ENCODE measurements at places on chromosomes 3 and 15.
A peak's percentile ranks its signal among the peaks of the same experiment; 100 is the strongest.

- no peak for DNase-seq
These were observed 70.1 kb upstream of the CCK start for GRCh38 chr3:42336103-42336502.

DNA sequence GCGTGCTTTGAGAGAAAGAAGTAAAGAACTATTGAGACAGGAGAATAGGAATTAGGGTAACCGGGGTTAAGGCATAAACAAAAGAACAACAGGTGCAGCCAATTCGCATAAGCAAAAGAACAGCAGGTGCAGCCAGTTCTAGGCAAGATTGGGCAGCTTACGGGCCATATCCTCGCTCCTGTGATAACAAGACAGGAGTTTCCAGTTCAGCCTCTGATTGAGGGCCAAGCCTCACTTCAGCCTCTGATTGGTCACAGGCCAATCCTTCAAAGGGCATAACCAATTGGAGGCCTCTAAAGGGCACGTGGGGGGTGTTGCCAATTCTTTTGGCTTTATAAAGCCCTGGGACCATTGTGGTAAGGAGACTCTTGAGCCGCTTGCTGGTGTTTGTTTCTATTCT, 143.5 kb downstream of the GADL1 start:
- DNase-seq = no peak

GRCh38 chr3:36399933-36400332, 19.6 kb downstream of the STAC start:
- no peak for DNase-seq

DNA sequence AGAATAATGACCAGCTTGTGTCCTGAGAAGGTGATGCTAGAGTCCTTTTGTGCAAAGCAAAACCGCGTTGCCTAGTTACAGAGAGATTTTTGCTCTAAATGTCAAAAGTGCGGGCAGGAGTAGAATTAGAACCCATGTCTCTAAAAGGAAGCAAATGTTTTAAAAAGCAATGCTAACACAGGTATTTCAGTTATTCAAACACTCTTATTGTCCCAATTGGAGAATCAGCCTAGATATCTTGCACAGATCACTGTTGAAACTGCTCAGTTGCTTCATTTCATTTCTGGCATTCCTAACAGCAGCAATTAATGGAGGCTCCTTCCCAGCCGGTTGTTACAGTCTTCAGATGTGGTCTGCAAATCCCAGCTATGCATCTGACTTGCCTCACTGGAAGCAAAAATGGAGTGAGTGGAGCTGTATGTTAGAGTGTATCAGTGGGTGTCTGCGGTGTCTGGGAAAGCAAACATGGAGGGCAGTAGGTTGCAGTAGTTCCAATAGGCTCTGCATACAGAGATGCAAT, 55.6 kb upstream of the SEMA6D start:
- no peak for DNase-seq

DNA sequence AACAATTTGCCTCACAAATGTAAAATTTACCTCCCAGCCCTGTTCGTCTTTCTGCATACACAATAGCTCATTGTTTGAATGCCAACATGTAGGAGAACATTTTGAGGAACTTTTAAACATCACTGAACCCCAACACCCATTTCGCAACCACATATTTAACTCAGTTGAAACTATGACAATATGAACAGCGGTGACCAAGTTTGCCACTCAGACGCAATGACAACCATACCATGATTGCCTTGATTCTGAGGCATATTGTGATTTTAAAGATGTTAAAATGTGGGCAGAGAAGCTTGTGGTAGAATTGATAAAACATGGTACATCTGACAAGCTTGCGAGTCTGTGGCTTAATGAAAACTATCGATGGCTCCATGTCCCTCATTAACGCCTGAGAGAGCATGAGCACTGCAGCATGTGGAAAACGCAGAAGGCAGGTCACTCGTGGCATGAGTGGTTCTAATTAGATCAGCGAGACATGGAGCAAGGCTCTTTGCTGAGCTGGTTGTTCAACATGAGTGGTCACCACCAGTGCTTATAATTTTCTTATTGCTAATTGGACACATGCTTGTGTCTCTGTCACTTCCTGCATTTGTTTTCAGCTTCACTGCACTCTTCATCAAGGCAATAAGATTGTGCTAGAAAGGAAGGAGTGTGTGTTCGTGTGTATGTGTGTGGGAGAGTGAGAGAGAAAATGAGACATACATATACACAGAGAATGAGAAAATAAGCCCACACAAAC, 116.8 kb downstream of the CHST2 start:
- no peak for DNase-seq

DNA sequence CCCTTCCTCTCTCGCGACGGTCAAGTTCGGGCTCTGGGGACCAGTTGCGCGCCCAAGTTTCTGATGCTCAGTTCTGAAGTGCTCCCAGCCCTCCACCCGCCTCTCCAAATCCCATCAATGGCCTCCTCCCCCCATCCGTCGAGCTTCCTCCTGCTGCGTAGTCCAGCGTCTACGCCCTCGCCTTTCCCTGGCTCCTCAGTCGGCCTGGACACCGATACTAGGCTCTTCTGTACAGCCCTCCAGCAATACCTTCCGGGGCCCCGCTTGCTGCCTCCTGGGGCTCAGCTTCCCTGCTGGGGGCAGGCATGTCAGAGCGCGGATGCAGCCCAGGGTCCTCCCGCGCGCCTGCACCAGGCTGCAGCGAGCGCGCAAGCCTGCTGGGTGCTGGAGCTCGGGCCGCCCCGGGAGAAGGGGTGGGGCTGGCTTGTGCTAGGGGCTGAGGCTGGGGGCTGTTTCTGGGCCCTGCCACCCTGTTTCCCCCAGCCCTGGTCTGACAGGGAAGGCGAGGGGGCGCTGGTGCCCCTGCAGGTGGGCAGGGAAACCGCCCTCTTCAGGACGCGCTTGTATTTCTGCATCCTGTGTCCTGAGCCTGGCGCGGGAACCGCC, 353.3 kb upstream of the SUCLG2 start:
- DNase-seq = no peak

GRCh38 chr3:58497097-58497496, 5.2 kb downstream of the KCTD6 start:
- no peak for DNase-seq

DNA sequence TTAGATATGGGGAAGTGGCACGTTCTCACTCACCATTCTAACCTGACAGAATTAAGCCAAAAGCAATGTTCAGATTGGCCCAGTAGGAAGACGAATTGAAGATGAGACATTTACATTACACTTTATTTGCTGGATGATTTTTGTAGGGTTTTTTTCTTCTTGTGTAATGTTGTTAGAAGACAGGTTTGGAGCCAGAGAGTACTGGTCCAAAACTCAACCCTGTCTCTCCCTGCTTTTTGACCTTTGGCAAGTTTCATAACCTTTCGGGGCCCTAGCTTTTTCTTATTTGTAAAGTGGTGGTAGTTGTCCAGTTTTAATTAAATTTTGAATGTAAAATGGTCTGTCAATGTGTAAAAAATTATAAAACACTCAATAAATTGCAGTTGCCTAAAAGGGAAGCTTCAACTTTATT, 29.5 kb downstream of the PDE8A start:
- no peak for DNase-seq

DNA sequence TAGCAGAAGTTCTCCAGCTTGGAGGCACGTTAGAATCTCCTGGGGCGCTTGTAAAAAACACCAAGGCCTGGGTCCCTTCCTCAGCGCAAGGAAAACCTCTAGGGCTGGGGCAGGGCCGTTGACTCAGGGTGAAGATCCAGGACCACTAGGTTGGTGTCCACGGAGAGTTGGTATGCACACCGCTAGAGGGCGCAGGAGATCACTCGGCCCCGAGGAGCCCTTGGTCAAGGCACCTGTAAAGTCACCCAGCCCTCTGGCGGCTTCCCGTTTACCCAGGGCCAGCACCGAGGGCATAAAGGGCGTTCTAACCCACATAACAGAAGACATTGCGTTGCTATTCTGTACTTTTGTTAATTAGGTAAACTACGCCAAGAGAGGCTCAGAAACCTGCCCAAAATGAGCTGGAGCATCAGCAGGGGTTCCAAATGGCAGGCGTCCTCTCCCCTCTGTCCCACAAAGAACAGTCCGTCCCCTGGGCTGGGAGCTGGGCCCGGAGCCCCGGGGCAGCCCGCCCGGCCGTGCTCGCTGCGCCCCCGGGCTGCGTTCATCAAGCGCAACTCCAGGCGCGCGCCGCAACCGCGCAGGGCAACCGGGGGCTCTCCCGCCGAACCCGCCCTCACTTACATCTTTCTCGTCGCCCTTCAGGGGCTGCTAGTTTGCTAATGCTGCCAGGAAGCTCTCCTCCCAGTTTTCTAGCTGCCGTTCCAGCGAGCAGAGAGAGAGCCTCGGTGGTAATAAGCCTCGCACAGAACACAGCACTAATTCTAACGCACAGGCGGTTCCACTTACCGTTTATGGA, 332.1 kb downstream of the ARRDC4 start:
- DNase-seq = peak; percentile 6

DNA sequence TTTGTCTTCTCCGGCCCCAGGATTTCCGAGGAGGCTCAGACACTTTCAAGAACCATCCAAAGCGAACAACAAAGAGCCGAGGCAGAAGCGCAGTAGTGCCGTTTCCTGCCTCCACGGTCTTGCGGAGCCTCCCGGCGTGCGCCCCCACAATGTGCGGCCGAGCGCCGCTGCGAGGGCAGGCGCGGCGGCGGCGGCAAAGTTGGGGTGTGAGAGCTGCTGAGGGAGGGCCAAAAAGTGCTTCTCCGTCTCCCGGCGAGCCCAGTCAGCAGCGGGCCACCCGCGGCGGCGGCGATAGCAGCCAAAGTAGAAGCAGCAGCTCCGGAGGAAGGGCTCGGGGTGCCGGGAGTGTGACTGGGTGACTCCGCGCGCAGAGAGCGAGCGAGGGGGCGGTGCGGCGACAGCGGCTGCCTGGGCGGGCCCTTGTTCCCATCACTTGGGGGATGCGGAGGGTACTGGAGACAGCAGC, 749.1 kb downstream of the ROBO1 start:
- DNase-seq = peak; percentile 78

GRCh38 chr15:32982001-32982400, 212.5 kb downstream of the FMN1 start:
- no peak for DNase-seq

DNA sequence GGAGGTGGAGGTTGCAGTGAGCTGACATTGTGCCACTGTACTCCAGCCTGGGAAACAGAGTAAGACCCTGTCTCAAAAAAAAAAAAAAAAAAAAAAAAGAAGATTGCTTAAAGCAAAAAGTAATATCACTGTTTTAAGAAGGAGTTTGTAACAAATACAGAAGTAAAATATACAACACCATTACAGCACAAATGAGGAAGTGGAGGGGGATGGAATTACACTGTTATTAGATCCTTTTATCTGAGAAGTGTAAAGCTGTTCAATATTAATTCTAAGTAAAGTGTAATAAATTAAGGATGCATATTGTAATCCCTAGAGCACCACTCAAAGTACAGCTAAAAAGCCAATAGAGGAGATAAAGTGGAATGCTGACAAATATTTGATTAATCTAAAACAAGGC, 47.0 kb upstream of the SNRPA1 start:
- DNase-seq = peak; percentile 22

DNA sequence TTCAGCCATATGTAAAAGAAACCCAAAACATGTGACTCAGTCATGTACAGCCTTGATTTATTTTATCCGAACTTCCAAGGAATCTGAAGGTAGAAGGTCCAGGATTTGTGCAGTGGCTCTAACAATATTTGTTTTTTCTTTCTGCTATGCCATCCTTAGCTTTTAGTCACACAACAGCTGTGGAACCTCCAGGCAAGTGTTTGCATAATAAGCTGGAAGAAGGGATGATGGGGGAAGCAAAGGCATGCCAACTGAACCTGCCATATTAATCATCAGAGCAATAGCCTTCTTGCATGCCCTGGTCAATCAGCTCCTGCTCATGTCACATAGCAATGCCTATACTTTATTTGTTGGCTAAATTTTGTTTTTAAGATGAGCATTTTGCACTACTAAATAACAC, 444.7 kb upstream of the ARPP21 start:
- no peak for DNase-seq

- peak; percentile 68 for DNase-seq
These were observed 13.7 kb upstream of the CCR3 start for GRCh38 chr3:46228260-46229242.

GRCh38 chr3:174863488-174863887, 4.4 kb downstream of the NAALADL2 start:
- DNase-seq = no peak

DNA sequence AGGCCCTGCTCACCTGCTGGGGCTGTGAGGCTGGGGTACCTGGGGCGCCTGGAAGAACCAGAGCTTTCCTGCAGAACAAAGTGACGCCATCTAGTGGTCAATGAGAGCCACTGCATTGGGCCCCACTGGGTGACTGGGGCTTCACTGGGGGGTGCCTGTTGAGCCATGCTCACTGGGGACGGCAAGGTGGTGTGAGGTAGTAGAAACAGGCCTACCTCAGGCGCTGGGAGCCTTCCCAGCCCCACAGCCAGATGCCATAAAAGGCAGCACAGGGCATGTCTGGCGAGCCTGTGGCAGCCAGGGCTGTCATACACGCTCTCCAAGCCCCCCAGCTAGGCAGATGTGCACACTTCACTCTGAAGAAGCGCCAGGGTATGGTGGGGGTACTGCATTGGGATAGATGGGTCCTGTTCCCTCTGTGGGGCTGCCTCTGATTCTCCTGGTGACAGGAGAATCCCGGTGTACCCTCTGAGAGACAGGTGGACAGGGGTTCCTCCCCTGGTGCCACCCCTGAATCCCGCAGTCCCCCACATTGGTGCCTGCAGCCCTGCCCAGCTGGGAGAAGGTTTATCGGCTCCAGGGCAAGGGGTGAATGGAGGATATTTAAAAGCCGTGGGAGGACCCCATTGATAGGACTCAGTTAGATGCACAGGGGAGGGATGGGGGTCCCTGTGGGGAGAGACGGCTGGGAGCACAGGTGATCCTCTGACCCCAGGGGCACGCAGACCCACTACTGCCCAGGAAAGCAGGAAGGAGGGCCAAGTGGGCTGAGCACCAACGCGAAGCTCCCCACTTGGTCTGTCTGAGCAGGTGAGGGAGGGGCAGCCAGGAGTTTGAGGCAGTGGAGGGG, 178.8 kb downstream of the NSMCE3 start:
- peak; percentile 40 for DNase-seq

- no peak for DNase-seq
These were observed 178.5 kb downstream of the FNDC3B start for GRCh38 chr3:172217877-172218276.

- DNase-seq = no peak
These were observed 200.0 kb upstream of the CBLB start for GRCh38 chr3:106068795-106069194.

- peak; percentile 76 for DNase-seq
These were observed 41.8 kb downstream of the CRYGS start for GRCh38 chr3:186502138-186502948.

DNA sequence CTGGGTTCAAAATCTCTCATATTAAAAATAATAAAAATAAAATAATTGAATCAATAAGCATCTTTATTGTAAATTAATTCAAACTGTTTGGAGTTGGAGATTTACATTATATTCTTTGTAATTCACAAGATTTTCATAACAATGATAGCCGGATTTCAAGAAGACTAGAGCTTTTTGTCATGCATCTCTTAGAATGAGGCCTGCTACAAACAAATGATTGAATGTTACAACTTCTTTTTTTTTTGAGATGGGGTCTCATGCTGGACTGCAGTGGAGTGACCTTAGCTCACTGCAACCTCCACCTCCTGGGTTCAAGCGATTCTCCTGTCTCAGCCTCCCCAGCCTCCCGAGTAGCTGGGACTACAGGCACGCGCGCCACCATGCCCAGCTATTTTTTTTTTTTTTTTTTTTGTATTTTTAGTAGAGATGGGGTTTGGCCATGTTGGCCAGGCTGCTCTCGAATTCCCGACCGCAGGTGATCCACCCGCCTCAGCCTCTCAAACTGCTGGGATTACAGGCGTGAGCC, 3.5 kb downstream of the SLTM start:
- DNase-seq = no peak

- DNase-seq = no peak
These were observed 2.7 kb upstream of the OPA1 start for GRCh38 chr3:193590088-193590856.
